ENCODE measurements at places on chromosomes 7 and 10. TPM values are rescaled to one million over a fixed set of nuclear protein-coding genes. Genes with fewer than 3 reads are reported as not detected.

The PLEKHS1 gene
- total RNA-seq = not detected

The GPRIN2 gene
- 0.11 TPM for total RNA-seq

The DYNC1I1 gene
- total RNA-seq = 1.0 TPM

The GIMAP1 gene
- total RNA-seq = not detected

The MLXIPL gene
- total RNA-seq = not detected

The GTF2IRD1 gene
- total RNA-seq = 14.4 TPM

The PSMG3 gene
- total RNA-seq = 103 TPM

The EMX2 gene
- total RNA-seq = 1.2 TPM

The MET gene
- total RNA-seq = 76.1 TPM

The VGF gene
- 0.08 TPM for total RNA-seq

The CCDC172 gene
- not detected for total RNA-seq

The NUTM2A gene
- 1.0 TPM for total RNA-seq

The EFCAB10 gene
- 2.0 TPM for total RNA-seq

The KAZALD1 gene
- total RNA-seq = 0.23 TPM

The STOX1 gene
- not detected for total RNA-seq

The TMEM139 gene
- total RNA-seq = 7.1 TPM

The ZNF22 gene
- 11.8 TPM for total RNA-seq

The MYO1G gene
- total RNA-seq = not detected

The AGR3 gene
- not detected for total RNA-seq

The CNTNAP2 gene
- 0.53 TPM for total RNA-seq

The ANK3 gene
- 5.4 TPM for total RNA-seq

The GALNT17 gene
- not detected for total RNA-seq

The H2BK1 gene
- total RNA-seq = not detected

The SCART1 gene
- total RNA-seq = 0.30 TPM

The GOLGA7B gene
- 0.46 TPM for total RNA-seq

The ECHS1 gene
- 89.7 TPM for total RNA-seq
